Central memory CD8-positive, alpha-beta T cell (primary cell): ENCODE measurements at places on chromosomes 12 and 14.

GRCh38 chr12:128627659-128628058, 196.1 kb downstream of the SLC15A4 start:
- H3K27me3 ChIP-seq: peaks cover 12% of the 10 kb centered on the region
- H3K27ac ChIP-seq: no peak overlapping the region
- peaks cover 1% of the 10 kb centered on the region for H3K36me3 ChIP-seq

- peak within 1 kb of the TSS; percentile 79 for H3K4me3 ChIP-seq
- peaks cover 69% of the 10 kb centered on the region for H3K4me1 ChIP-seq
- H3K27ac ChIP-seq: peak within 1 kb of the TSS; percentile 92
Observed at GRCh38 chr14:91113829-91114078, at the start of gene DGLUCY. Gene DGLUCY, plus strand, starts transcription at chr14:91114073. Its CDS starts 46,222 bp downstream, at chr14:91160295.

- H3K27me3 ChIP-seq: no peaks in the 10 kb centered on the region
- H3K27ac ChIP-seq: no peak overlapping the region
- H3K4me1 ChIP-seq: no peaks in the 10 kb centered on the region
- H3K36me3 ChIP-seq: no peaks in the 10 kb centered on the region
Observed at GRCh38 chr14:94936401-94936892, 166.5 kb upstream of the GSC start.

DNA sequence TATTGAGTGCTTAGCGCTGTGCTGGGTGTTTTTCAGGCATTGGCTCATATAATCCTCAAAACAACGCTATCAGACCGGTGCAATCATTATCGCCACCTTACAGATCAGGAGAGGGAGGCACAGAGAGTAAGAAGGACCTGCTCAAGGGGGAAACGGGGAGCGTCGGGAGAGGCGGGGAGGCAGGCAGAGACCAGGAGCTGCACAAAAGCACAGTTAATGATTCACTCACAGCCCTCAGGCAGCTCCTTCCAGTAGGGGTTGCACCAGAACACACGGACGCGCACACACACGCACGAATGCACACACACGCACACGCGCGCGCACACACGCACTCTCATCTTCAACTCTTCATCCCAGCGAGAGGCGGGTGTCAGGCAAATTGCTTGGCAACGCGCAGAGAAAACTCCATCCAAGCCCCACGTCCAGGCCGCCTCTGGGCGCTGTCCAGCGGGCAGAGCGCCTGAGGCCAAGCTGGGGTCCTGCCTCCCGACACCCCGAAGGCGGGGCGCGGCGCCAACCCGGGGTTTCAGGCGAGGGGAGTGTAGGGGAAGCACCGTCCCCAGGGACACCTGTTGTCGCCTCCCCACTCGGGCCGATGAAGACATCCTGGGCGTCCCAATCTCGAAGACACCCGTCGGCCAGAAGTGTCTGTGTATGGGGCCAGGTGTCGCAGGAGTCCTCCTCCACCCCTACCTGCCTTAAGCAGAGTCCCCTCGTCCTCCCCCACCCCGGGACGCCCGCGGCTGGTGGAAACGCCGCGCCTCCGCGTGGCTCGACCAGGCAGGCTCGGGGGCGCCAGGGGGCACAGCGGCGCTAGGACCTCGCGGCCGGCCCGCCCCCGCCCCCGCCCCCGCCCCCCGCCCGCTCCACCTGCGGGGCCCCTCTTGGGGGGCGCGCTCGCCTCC, 35.5 kb upstream of the STON2 start:
- DNase-seq: no peak
- H3K4me3 ChIP-seq: peak overlapping the region; percentile 78
- peaks cover 16% of the 10 kb centered on the region for H3K4me1 ChIP-seq
- no peak overlapping the region for H3K27ac ChIP-seq
- H3K36me3 ChIP-seq: no peaks in the 10 kb centered on the region

- no peak for DNase-seq
- no peaks in the 10 kb centered on the region for H3K4me1 ChIP-seq
- H3K4me3 ChIP-seq: no peak overlapping the region
Observed at GRCh38 chr14:79421811-79422210, 789.5 kb downstream of the DIO2 start.

- DNase-seq: no peak
- H3K4me3 ChIP-seq: no peak overlapping the region
- H3K36me3 ChIP-seq: peaks cover 1% of the 10 kb centered on the region
- H3K4me1 ChIP-seq: no peaks in the 10 kb centered on the region
- H3K27ac ChIP-seq: no peak overlapping the region
Observed at GRCh38 chr12:52319097-52319496, 2.1 kb downstream of the KRT83 start.

DNA sequence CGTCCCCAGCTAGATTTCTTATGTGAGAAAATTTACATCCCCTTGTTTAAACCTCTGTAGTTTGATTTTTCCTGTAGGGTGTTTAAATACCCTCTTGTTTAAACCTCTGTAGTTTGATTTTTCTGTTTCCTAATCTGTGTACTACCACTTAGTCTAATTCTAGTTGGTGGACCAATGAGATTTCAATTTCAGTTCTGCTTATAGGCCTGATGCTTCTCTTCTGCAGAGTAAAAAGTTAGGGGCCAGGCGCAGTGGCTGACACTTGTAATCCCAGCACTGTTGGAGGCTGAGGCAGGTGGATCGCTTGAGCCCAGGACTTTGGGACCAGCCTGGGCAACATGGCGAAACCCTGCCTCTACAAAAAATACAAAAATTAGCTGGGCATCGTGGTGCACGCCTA, 11.5 kb downstream of the UBC start:
- H3K27ac ChIP-seq: no peak overlapping the region
- DNase-seq: no peak
- H3K4me3 ChIP-seq: no peak overlapping the region
- peaks cover 22% of the 10 kb centered on the region for H3K4me1 ChIP-seq
- H3K36me3 ChIP-seq: peaks cover 5% of the 10 kb centered on the region

DNA sequence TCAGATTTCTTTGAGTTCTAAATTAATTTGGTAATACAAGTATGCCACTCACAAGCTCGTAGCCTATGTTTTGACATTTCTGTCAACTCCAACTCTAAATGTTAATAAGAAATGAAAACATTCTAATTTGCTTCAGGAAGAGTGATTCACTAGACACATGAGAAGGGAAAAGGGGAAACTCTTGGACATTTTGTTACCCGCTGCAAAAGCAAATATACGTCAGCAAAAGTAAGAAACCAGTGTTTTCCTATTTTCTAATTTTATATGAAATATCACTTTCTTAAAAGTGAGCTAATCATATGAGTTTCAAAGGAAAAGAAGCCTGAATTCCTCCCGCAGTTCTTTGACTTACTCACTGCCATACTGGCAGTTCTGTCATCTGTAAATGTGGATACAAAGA, 162.3 kb downstream of the GRIP1 start:
- no peak for DNase-seq
- no peak overlapping the region for H3K4me3 ChIP-seq
- no peaks in the 10 kb centered on the region for H3K36me3 ChIP-seq
- no peak overlapping the region for H3K27ac ChIP-seq
- H3K27me3 ChIP-seq: peaks cover 15% of the 10 kb centered on the region
- no peaks in the 10 kb centered on the region for H3K4me1 ChIP-seq

- peaks cover 4% of the 10 kb centered on the region for H3K36me3 ChIP-seq
- DNase-seq: no peak
- H3K27me3 ChIP-seq: no peaks in the 10 kb centered on the region
- no peak overlapping the region for H3K4me3 ChIP-seq
- H3K4me1 ChIP-seq: peaks cover 16% of the 10 kb centered on the region
Observed at GRCh38 chr12:21695986-21696385, 38.3 kb upstream of the LDHB start.

GRCh38 chr12:131509701-131510100, 201.2 kb upstream of the SFSWAP start:
- H3K27me3 ChIP-seq: peaks cover 10% of the 10 kb centered on the region
- no peak overlapping the region for H3K4me3 ChIP-seq
- no peak for DNase-seq
- no peak overlapping the region for H3K27ac ChIP-seq
- peaks cover 5% of the 10 kb centered on the region for H3K36me3 ChIP-seq

DNA sequence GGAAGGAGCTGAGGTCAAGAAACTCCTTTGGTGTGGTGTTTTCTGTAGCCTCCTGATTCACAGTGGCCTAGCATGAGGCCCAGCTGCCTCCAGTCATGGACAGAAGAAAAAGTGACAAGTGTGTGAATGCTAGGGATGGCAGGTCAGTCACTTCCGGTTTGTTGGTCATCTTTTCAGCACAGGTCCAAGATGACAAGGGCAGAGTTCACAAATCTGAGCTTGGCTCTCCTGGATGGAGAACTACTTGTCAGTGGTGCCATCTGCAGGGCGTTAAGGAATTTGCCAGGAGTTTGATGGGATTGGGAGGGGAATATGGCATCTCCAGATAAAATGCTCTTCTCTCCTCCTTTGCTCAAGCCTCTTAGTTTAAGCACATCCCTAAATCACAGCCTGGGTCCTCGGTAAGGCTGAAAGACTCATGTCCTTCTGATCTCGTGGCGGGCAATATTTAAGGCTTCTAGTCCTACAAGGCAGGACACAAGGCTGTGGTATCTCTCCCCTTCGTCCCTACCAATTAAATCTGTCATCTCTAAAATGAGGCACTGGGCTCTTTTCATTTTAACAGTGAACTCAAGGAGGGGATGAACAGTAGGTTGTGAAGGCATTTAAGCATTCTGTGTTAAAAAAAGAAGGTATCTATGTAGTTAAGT, 10.0 kb downstream of the TUBA1B start:
- H3K27ac ChIP-seq: peak overlapping the region; percentile 55
- H3K36me3 ChIP-seq: peaks cover 4% of the 10 kb centered on the region
- no peak overlapping the region for H3K4me3 ChIP-seq
- H3K27me3 ChIP-seq: no peaks in the 10 kb centered on the region
- H3K4me1 ChIP-seq: no peaks in the 10 kb centered on the region

- H3K4me1 ChIP-seq: peaks cover 24% of the 10 kb centered on the region
- peak overlapping the region; percentile 1 for H3K4me3 ChIP-seq
- no peaks in the 10 kb centered on the region for H3K36me3 ChIP-seq
- no peak for DNase-seq
Observed at GRCh38 chr14:68719634-68720384, 73.1 kb downstream of the ZFP36L1 start.

GRCh38 chr12:39300799-39301198, 142.1 kb downstream of the KIF21A start:
- H3K27me3 ChIP-seq: no peaks in the 10 kb centered on the region
- peaks cover 13% of the 10 kb centered on the region for H3K4me1 ChIP-seq
- H3K36me3 ChIP-seq: peaks cover 23% of the 10 kb centered on the region
- DNase-seq: no peak

GRCh38 chr12:3259973-3260372, 182.8 kb downstream of the TSPAN9 start:
- no peak overlapping the region for H3K27ac ChIP-seq
- no peaks in the 10 kb centered on the region for H3K4me1 ChIP-seq
- no peak overlapping the region for H3K4me3 ChIP-seq
- H3K36me3 ChIP-seq: no peaks in the 10 kb centered on the region
- no peak for DNase-seq

- no peak for DNase-seq
- no peak overlapping the region for H3K4me3 ChIP-seq
- H3K4me1 ChIP-seq: no peaks in the 10 kb centered on the region
Observed at GRCh38 chr14:57846596-57846995, 19.3 kb downstream of the SLC35F4 start.

- no peak overlapping the region for H3K4me3 ChIP-seq
- DNase-seq: no peak
- H3K27me3 ChIP-seq: no peaks in the 10 kb centered on the region
- H3K27ac ChIP-seq: no peak overlapping the region
- H3K4me1 ChIP-seq: peaks cover under 1% of the 10 kb centered on the region
- no peaks in the 10 kb centered on the region for H3K36me3 ChIP-seq
Observed at GRCh38 chr14:35385042-35385839, 19.3 kb downstream of the NFKBIA start.

GRCh38 chr14:99459481-99460100, 21.1 kb downstream of the SETD3 start:
- H3K27me3 ChIP-seq: no peaks in the 10 kb centered on the region
- peaks cover 35% of the 10 kb centered on the region for H3K36me3 ChIP-seq
- no peak for DNase-seq
- no peak overlapping the region for H3K27ac ChIP-seq

GRCh38 chr12:74624201-74624600, 86.6 kb downstream of the ATXN7L3B start:
- H3K4me1 ChIP-seq: no peaks in the 10 kb centered on the region
- DNase-seq: no peak
- no peak overlapping the region for H3K27ac ChIP-seq
- no peak overlapping the region for H3K4me3 ChIP-seq
- no peaks in the 10 kb centered on the region for H3K36me3 ChIP-seq

GRCh38 chr14:57512220-57512619, 18.6 kb upstream of the CCDC198 start:
- no peak overlapping the region for H3K27ac ChIP-seq
- no peak for DNase-seq
- no peaks in the 10 kb centered on the region for H3K27me3 ChIP-seq
- H3K36me3 ChIP-seq: no peaks in the 10 kb centered on the region
- H3K4me1 ChIP-seq: no peaks in the 10 kb centered on the region
- no peak overlapping the region for H3K4me3 ChIP-seq

GRCh38 chr14:55780156-55780946, 200.3 kb downstream of the KTN1 start:
- peaks cover 2% of the 10 kb centered on the region for H3K36me3 ChIP-seq
- no peak overlapping the region for H3K27ac ChIP-seq
- no peak for DNase-seq
- H3K4me3 ChIP-seq: no peak overlapping the region
- H3K4me1 ChIP-seq: no peaks in the 10 kb centered on the region

DNA sequence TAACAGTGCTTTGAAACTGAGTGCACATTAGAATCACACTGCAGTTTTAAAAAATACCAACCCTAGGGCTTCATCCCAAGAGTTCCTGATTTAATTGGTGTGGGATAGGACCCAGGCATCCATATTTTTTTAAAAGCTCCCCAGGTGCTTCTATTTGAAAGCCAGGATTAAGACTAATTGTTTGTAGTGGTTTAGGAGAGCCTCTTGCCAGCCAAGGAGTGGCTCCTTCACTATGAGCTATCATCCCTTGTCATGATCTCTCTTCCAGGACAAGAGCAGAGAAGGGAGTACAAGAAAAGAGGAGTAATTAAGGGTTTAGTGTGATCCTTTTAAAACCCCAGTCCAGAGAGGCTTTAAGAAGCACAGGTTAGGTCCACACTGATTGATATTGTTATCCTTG, 178.0 kb downstream of the CAND1 start:
- H3K27me3 ChIP-seq: no peaks in the 10 kb centered on the region
- H3K36me3 ChIP-seq: peaks cover 9% of the 10 kb centered on the region
- H3K4me1 ChIP-seq: peaks cover 35% of the 10 kb centered on the region
- H3K4me3 ChIP-seq: no peak overlapping the region
- H3K27ac ChIP-seq: no peak overlapping the region
